ENCODE measurements at places on chromosomes 4 and X. TPM values are rescaled to one million over a fixed set of nuclear protein-coding genes. Genes with fewer than 3 reads are reported as not detected.

MUC7 gene
- not detected for total RNA-seq

DNA sequence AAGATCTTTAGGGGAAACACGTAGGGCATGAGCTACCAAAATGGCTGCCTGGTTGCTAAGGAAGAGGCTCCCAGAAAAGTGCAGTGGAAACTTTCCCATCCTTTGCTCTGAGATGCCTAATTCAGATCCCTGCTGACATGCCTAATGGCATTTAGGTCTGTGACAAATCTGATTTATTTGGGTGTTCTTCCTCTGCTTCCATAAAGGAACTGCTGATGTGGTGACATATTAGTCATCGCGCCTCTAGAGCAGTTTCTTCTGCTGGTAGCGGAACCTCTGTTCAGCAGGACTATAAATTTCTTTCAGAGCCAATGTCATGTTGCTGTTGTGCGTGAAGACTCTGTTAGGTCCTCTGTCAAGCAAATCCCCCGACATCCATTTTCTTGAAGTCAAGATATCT lies 310.0 kb downstream of the PDHA2 start:
- DNase-seq = peak; percentile 6

GRCh38 chr4:44538534-44538933 lies 89.9 kb upstream of the KCTD8 start:
- no peak for DNase-seq

SHISA3 gene
- 0.20 TPM for total RNA-seq

DNA sequence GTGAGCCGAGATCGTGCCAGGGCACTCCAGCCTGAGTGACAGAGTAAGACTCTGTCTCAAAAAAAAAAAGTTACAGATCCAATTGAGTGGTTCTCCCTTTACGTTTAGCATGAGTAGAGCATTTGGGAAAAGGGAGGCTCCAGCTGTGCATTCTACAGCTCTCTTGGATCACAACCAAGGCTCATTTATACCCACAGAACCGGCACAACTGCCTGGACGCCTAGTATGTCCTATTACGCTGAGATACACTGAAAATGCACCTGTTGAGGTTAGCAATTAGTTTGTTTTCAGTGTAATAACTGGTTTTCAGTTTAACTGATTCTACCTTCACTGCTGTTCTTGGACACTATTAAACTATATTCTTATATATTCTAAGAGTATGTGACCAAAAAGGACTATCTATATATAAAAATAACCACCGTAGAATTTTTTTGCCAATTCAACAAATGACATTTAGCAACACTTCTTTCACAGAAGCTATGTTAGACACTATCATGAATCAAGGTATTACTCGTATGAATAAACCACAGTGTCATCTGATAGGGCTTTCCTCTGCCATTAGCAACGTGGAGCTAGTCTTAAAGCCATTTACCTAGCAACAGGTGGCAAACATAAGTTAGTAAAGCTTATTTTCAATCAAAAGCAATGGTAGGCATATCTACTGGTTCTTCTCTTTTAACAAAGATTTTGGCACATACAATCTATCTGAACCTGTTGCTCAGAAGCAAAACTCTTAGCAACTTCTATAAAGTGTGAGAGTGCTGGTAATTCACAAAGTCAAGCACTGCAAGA lies 3.6 kb downstream of the OTUD4 start:
- DNase-seq = peak; percentile 33

Measured in M059J (cell line).